ENCODE measurements at places on chromosomes 1 and 21. TPM values are rescaled to one million over a fixed set of nuclear protein-coding genes. Genes with fewer than 3 reads are reported as not detected.

- no peak for DNase-seq
Observed at GRCh38 chr1:206658264-206658980, 23.1 kb downstream of the DYRK3 start.

DNA sequence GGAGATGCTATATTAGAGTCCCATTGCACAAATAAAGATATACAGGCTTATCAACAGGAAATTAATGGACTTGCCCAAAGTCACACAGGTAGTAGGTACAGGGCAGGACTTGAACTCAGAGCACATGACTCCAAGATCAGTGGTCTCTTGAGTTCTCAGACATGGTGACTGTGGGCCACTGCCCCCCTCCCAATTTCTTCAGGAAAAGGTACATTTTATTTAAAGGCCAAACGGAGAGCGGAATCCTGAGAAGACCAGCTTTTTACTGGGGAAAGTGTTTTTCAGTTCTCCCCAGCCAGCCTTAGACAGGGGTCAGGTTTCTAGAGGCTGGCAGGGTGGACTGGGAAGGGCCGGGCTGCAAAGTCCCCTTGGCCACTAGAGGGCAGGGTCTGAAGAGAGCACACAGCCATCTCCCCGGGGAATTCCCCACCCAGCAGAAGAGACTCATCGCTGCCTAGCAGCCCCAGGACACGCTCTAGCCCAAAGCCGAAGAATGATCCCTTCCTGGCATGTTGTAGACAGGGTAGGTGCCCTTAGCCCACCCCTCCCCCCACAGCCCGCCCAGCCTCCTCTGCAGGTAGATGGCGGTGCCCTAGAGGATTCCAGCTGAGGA lies 29.7 kb downstream of the ACP6 start:
- peak; percentile 71 for DNase-seq

DNA sequence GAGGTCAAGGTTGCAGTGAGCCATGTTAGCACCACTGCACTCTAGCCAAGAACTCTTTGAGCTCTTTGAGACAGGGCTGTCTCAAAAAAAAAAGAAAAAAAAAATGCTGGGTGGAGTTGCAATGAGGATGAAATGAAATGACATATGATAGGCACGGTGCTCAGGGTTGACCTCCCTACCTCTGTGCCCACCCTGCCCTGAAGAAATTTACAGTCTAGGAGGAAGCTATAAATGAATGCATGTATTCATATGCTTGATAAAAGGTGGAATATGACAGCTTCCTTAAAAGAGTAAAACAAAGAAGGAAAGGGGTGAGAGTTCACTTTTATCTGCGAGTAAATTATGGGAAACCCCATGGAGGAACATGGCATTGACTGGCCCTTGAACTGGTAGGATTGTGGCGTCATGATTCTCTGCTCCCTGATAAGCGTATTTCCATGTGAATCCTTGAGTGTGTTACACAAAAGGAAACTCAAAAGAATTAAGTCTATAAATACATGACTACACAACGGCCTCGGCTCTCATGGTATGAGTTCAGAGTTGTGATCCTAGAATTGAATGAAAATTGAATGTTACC lies 59.0 kb upstream of the RAVER2 start:
- DNase-seq, result no peak

Gene SAMD13
- 0.46 TPM for total RNA-seq

Gene RPTN
- 0.07 TPM for total RNA-seq

DNA sequence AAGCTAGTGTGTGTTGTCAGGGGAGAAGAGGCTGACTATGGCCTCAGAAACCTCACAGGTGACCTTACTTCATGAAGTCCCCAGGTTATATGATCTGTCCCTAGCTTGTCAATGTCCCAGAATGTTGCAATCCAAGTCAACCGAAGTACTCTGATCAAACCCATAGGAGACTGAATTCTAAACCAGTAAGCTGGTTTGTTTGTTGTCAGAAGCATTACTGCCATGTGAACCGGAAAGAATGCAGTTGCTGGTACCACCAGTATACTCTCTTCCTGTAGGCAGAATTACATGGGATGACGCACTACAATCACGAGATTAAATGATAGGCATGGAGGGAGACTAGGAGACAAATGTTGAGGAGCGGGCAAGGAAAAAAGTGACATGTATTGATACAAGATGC lies 26.1 kb upstream of the MAN1A2 start:
- DNase-seq, result no peak

DNA sequence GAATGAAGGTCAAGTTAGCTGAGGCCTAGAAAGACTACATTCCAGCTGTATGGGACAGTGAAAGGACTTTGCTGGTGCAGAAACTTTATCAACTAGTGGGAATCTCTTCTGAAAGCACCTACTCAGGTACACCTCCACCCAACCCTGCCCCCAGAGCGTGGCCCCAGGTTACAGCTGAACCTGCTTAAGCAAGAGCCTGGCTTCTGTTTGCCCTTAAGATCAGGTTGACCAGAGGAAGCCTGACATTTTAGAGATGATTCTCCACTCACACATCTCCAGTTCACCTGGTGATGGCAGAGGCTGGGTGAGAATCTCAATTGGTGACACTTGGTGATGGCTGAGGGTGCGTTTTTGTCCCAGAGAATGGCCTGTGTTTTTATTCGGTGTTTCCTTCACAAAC lies 24.0 kb downstream of the ELAPOR1 start:
- DNase-seq, result no peak

DNA sequence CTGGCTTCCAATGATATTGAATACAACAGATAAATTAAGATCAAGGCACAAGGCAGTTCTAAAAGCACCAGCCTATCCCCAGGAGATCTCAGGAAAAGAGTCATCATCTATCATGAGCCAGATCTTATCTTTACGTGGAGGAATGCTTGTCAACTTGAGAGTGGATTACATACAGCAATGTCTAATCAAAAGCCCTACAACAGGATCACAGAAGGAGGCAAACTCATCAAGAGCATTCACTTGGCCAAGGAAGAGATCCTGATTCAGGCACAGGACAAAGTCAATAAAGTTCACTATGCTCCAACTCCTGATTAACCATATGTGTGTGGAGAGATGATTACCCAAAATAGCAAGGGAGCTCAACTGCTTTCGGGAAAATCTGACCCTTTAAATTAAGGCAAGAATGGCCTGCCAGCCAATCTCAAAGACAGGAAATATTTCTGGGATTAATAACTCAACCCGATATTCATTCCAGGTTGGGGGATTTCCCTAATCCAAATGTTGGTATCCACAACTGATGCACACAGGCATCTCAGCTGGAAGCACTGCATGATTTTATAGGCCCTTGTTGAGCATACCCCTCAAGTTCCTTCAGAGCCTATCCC lies 33.7 kb downstream of the TBX15 start:
- DNase-seq, result no peak

GRCh38 chr1:53992085-53992874 lies 25.7 kb downstream of the LDLRAD1 start:
- no peak for DNase-seq

DNA sequence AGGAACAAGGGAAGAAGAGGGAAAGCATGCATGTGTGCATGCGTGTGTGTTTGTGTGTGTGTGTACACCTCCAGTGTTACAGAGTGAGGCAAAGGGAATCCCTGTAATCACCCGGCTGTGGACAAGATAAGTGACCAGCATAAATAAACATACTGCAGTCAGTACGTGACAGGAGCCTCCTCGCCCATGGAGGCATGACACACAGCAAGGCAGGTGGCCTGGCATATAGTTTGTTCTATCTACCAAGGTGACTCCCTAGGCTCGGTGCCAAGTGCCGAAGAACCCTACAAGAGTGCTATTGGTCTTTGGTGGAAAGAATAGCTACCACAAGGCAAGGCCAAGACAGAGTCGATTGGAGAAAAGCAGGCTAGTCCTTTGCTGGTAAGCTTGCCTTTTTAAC lies 31.7 kb upstream of the HEATR1 start:
- DNase-seq, result no peak

DNA sequence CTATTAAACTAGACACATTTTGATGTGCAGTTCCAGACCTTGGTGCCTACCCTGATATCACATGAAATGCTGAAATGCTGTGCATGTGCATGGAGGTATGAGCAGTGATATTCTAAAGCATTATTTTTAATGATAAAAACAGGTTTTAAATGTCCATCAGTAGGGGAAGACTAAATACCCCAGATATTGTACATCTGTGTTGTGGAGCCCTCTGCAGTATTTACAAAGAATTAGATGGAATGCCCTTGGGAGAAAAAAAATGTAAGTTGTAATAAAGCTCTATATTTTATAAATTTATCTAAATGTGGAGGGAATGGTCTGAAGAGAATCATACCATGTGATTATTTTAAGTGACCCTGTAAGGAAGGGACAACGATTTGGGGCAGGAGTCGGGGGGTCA lies 39.1 kb upstream of the IGSF5 start:
- DNase-seq, result no peak
